Activated CD4-positive, alpha-beta memory T cell treated with anti-CD3 and anti-CD28 coated beads, Interleukin-2, amount 10 ng/mL, durations not matched to agents 7 days and 5 days (primary cell): ENCODE measurements at places on chromosomes 13 and 19.

GRCh38 chr19:15374105-15374651, 5.4 kb downstream of the AKAP8 start:
- no peak for DNase-seq

DNA sequence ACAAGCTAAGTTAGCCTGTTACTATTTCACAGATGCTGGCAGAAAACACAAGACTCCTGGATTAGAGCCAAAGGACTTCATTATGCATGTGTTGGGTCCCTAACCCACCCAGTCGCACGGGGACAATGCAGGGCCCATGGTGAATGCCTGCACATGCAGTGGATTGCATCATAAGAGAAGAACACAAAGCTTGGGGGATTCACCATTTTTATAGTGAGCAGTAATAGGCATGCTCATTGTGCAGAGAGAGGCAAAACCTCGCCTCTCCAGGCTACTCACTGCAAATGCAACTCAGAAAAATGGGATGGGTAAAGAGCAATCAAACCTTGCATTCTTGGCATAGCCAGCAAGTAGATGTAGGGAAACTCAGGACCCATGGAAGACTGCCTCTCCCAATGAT, 115.8 kb downstream of the DIAPH3 start:
- DNase-seq = no peak

DNA sequence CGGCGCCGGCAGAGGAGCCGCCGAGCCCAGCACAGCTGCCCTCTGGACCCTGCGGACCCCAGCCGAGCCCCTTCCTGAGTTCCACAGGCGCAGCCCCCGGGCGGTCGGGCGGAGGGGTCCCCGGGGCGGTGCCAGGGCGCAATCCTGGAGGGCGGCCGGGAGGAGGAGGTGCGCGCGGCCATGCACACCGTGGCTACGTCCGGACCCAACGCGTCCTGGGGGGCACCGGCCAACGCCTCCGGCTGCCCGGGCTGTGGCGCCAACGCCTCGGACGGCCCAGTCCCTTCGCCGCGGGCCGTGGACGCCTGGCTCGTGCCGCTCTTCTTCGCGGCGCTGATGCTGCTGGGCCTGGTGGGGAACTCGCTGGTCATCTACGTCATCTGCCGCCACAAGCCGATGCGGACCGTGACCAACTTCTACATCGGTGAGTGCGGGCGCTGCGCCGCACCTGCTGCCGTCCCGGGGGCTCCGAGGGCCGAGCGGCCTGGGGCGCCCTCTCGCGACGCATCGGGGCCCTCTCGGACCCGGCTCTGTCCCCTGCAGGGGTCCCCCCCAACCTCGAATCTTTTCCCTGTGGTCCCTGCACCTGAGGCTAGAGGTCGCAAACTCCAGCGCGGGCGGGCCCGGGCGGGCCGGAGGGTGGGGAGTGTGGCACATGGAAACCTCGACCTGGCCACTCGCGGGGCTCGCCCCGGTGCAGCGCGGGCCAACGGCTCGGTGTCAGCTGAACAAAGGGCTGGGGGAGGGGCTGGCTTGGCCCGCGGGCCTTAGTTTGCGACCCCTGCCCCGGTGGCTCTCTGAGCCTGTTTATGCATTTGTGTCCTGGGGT, at the start of gene KISS1R:
Gene KISS1R (plus strand): TSS at position 11 of the 829 bp plus-strand sequence. CDS start 170 bp downstream, at position 181.
- DNase-seq = peak; percentile 49

DNA sequence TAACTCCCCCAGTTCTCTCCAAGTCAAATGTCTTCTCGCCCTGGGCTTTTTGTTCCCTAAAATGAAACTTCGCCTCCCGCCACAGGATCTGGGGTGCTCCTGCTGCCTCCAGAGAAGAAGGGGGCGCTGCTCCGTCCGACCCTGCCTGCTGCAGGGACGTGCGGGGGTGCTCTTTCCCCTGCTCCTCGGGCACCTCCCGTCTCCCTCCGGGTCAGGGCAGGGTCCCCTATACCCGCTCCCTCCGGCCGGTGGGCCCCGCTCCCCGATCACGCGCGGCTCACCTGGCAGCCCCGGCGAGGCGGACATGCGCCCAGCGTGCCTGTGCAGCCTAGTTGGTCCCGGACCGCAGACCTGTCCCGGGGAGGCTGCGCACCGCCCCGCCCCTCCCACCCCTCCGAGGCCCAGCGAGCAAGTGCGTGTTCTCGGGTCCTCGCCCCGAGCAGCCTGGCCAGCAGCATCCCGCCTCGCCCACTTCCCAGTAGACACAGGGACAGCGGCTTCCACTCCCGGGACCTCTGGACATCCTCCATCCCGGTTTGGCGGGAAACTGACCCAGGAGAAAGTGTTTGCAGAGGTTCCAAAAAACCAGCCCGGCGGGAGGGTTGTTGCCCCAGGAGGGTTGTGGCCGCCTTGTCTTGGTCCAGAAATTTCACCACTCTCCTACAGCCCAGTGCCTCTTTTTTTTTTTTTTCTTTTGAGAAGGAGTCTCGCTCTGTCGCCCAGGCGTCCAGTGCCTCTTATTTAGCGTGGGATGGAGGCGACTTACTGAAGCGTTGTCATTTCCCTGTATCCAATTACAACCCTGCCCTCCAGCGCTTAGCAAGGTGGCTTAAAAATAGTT, at the start of gene OXGR1:
Gene OXGR1 (minus strand): TSS at position 460 of the 841 bp plus-strand sequence. CDS start 6,717 bp downstream, outside the sequence.
- no peak for DNase-seq

- peak; percentile 95 for DNase-seq
Observed at GRCh38 chr19:51441410-51442390, 16.6 kb downstream of the SIGLEC8 start.

DNA sequence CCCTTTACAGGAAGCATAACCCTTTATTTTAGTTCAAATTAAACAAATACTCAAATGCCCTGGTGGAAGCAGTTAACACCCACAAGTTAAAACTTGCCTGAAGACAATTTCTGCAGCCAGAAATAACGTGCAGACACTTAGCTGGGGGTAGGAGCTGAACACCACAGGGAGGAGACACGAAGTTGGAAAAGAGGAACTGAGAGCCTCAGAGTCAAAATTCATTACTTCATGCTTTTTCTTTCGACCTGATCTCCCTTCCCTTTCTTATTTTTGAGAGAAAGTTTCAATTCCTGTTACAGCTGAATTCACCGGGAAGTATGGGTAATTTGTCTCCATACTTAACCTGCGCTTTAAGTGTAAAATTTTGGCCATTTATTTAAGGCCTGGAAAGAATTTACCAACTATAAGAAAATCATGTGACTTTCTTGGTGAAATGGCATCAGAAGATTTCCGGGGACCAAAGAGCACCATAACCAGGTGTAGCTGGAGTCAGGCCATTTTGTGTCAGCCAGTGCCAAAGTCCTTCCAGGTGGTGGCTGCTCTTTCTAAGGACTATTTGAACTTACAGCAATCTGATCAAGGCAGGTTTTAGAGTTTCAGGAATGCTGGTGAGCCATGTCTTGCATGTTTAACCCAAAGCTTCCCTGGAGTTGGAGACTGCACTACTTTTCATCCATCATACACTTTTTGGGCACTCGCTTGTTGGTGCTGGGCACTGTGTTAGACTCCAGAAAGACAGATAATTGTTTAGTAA, 46.5 kb upstream of the RCBTB2 start:
- no peak for DNase-seq

GRCh38 chr13:111925146-111925875, 141.6 kb upstream of the SOX1 start:
- DNase-seq = no peak

GRCh38 chr19:6737284-6737872, at the start of gene GPR108:
Gene GPR108, minus strand, starts transcription at chr19:6737580. Its CDS starts 4 bp downstream, at chr19:6737576.
- DNase-seq = peak; percentile 100

- DNase-seq = no peak
Observed at GRCh38 chr13:101474419-101474957, 22.0 kb downstream of the ITGBL1 start.

- DNase-seq = no peak
Observed at GRCh38 chr19:29328586-29328985, 115.6 kb upstream of the UQCRFS1 start.

DNA sequence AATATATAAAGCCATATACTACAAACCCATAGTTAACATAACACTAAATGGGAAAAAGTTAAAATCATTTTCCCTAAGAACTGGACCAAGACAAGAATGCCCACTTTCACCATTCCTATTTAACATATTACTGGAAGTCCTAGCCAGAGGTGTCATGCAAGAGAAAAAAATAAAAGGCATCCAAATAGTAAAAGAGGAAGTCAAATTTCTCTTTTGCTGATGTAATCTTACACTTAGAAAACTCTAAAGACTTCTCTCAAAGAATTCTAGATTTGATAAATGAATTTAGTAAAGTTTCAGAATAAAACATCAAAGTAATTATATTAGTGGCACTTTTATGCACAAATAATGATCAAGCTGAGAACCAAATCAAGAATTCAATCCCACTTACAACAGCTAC, 678.9 kb upstream of the SLITRK5 start:
- no peak for DNase-seq

- DNase-seq = peak; percentile 66
Observed at GRCh38 chr19:51660975-51661600, 14.5 kb upstream of the SIGLEC14 start.

DNA sequence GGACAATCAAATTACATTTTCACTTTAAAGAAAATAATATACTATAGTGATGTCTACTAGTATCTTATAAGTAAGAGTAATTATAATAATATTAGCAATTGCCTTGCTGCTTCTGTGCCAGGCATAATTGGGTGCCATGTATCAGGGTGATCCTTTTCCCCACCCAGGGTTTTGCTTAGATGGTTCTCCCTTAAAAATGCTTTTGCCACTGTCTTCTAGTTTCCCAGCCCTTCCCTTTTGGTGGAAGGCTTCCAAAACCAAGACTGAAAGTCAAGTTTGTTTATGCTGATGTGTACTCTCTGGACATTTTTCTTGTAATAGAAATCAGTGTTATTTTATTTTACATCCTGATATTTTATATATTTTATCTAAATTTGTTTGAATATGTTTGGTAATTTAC, 77.8 kb downstream of the ITGBL1 start:
- no peak for DNase-seq

- peak; percentile 74 for DNase-seq
Observed at GRCh38 chr19:47094557-47095475, 18.8 kb downstream of the ZC3H4 start.

DNA sequence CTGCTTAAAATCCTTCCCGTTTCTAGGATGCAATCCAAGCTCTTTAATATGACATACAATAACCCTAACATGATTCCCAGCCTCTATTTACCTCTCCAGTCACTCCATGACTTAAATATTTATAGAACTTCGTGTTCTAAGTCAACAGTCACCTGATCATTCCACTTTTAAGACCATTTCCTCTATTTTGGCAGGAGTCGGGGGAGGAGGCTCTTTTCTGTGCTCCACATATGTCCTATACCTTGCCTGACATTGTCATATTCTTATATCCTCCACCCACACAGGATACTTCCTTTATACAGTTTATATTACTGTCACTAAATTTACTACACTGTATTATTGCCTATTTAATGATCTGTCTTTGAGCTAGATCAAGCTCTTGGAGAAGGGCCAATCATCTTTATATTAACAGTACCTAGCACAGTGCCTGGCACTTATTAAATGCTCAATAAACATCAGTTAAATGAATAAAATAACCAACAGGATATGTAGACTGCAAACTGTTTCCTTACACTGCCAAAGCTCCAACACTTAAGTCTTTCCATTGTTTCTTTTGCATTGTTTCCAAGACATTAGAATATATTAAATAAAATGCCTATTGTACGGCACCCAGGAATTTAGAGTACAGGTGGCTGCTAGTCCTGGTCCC, 2.7 kb downstream of the ARGLU1 start:
- DNase-seq = no peak

DNA sequence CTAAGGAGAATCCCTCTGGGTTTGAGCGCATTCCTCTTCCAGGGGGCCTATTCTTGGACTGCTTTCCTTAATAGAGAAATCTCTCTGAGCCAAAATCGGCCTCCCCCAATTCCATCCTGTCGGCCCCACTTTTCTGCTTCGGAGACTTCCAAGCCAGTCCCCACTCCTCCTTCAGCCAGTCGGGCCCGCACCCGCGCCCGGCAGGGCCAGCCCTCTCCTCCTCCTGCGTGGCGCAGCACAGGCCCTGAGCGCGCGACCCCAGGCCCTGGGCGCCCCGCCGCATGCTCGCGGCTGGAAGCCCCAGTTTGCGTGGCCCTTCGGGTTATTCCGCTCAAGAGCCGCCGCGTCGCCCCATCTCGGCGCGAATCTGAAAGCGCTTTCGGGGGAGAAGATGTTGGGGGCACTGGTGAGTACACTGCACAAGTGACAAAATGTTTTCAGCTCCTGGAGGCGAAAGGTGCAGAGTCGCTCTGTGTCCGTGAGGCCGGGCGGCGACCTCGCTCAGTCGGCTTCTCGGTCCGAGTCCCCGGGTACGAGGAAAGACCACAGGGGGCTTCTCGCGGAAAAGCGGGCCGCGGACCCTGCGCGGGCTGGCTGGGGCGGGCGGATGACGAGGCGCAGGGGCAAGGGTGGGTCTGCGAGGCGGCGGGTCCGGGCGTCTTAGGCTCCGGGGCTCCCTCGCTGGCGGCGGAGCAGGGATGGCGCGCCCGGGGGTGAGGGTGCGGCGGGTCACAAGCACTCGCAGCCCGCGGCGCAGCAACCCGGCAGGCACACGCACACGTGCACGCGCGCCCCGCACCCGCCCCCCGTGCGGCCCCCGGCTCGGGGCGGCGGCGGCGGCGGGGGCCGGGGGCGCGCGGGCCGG, at the start of gene IL17D:
Gene IL17D (plus strand): TSS at position 785 of the 865 bp plus-strand sequence. CDS start 303 bp downstream, outside the sequence.
- DNase-seq = peak; percentile 30

DNA sequence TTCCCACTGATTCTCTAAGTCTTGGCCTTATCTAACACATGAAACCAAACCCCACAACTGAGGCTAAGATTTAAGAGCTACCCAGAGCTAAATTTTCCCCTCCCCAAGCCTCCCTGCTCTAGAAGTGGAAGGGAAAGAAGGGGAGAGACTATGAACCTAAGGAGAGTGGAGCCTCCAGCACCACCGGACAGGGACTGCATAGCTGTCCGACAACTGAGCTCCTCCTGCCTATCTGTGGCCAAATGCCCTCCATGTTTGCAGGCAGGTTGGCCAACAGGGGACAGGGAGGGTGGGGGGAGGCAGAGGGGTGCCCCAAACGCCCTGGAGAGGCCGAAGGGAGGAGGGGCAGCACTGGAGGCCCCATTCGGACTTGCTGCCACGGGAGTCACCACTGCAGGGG, 6.0 kb upstream of the NAPA start:
- no peak for DNase-seq

DNA sequence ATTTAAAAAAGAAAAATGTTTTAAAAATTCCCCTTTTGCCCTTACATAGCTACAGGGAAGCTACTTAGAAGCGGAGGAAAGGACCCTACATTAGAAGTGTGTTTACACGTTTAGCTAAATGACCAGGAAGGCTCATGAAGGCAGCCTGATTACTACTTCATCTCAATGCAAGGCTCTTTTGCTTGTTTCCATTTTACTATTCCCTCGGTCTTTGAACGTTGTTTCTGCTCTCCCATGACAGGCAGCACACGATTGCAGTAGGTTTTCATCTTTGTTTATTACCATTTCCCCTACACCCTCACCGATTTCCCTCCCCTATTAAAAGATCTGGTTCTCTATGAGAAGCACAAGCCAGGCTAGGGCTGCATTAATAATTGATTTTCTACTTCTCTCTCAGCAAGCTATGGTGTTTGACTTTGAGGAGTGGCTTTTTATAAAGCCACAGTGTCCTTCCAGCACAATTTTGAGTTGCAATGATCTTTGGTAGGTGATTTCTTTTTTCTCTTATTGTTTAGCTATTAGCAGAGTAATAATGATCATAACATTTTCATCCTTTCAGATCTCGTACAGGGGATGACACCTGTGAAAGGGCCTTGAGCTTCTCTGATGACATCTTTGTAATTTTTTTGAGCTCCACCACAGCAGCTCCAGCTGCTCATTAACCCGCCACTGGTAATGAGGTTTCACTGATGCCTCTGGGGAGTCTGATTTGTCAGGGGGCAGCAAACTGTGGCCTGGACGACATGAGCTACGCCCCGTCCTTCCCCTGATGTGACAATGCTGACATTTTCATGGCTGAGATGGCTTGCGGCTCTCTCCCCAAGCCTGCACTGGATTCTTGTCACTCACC, 670.3 kb downstream of the UQCRFS1 start:
- no peak for DNase-seq

- DNase-seq = peak; percentile 64
Observed at GRCh38 chr19:33795370-33796163, 1.1 kb upstream of the KCTD15 start.
